ENCODE measurements at places on chromosomes 13 and 19.
A peak's percentile ranks its signal among the peaks of the same experiment; 100 is the strongest.

- no peak for DNase-seq
Measured at GRCh38 chr19:10984166-10984735, 23.4 kb downstream of the SMARCA4 start.

DNA sequence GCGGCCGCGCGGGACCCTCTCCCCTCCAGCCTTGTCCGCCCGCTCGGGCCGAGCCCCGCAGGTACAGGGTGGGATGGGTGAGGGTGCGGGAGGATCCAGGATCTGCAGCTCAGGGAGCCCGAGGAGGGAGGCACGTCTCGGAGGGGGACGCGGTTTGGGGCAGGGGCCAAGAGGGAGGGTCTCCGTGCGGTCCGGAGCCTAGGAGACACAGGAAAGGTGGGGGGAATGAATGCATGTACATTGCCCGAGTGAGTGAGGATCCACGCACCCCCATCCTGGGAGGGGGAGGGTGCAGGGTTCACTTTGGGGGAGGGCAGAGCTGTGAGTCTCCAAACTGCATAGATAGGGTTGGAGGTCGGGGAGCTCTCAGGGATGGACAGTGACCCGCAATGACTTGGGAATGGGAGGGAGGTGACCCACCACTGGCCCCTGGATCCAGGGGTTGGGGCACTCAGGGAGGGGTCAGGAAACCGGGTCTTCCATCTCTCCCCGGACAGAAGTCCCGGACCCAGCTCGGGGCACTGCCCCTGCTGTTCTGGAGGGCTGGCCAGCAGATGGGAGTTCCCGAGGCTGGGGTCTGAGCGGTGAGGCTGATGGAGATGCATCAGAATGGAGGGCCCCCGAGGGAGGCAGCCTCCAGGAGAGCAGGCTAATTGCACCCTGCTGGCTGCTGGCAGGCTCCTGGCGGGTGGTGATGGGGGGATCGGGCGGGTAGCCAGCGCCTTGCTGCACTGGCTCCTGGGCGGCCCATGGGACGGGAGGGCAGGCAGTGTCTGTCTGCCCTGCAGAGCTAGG lies 547 bp downstream of the KCNN1 start:
- DNase-seq = no peak

DNA sequence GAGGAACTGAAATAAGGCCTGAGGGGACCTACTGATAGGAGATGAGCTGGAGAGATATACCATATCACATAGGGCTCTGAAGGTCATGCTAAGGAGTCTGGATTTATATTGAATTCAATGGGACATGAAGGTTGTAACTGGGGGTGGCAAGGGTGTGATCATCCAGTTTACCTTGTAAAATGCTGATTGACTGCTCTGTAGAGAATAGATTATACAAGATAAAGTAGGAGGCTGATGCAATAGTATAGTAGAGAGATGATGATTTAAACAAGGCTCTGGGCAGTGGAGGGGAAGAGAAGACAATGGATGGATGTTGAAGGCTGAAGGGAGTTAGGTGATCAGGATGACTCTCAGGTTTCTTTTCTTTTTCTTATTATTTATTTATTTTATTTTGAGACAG lies 18.0 kb upstream of the PAN3 start:
- DNase-seq = no peak

DNA sequence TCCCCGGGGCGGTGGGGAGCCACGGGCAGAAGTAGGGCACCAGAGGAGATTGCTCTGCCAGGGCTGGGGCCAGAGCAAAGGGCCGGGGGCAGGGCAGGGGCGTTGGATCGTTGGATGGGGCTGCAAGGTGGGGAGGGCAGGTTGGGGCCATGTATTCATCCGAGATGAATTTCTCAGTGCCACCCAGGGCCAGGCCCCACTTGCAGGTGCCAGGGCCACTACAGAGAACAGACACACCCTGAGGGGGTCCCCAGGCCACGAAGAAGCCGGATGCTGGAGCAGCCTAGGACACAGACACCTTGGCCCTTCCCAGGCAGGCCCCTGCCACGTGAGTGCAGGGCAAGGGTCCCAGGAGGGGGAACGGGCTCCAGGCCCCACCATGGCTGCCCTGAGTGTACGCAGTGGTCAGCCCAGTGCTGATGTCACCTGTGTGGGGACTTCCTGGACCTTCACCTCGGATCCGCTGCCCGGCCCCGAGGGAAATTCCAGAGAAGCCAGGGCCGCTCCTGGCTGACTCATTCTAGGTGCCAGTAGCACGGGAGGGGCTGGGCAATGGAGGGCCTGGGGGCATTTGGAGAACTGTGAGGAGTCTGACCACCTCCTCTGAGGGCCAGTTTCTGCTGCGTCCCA lies 9.6 kb upstream of the SBNO2 start:
- DNase-seq = no peak

DNA sequence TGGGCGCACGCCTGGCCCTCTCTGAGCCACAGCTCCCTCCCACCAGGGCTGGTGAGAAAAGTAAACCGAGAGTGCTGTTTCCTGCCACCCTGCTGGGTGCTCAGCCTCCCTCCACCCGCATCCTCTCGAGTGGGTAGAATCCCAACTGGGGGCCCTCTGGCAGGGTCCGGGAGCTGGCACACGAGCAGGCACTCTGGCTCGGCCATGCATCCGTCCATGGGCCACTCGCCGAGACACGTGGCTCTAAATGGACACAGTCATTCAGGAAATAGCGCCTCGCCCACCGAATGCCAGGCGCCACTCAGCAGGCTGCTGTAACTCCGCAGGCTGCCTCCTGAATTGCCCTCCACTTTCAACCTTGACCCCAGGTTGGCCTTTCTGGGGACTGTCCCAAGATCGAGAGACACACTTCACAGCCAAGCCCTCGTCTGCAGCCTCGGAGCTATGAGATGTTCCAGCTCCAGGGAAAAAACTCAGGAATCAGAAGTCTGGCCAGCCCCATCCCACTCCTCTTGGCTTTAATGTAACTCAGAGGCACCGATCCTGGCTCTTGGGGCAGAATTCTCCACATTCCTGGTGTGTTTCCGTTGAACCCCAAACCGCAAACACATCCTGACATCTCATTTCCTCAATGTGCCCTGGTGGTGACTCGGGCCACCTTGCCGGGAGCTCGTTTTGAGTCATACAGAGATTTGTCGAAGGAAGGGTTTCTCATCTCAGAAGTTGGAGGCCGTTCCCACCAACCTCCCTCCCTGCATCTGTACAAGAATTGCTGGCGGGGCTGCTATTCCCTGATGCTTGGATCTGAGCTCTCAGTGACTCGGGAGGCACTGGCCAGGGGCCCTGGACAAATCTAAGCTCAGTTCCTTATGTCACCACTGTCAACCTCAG lies 14.1 kb downstream of the KLF2 start:
- DNase-seq = peak; percentile 95

DNA sequence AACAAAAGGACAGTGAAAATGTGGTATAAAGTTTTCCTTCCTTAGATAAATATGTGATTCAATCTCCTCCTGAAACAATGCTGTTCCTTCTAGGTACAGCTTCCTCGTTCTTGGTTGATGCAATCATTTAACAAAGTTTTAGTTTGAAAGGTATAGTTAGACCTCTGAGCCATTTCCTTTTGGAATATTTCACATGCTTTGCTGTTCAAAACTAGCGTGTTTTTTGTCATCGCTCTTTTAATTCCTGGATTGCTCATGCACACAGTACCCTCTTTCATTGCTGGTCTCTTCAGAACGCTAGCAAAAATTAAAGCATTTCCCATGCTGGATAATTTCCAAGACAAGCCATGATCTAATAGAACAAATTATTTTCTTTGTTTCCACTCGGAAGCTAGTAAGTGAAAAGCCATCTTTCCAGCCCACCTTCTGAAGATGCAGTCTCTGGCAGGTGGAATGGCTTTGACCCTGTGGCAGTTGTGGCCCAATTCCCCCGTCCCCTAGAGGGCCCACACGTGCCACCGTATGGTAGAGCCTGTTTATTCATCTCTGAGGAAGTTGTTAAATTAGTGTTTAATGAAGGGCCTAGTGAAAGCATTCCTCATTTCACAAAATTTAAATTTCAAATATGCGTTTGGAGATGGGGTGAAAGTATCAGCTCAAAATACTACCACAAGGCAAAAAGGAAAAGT lies 1040.6 kb upstream of the SLC10A2 start:
- no peak for DNase-seq

DNA sequence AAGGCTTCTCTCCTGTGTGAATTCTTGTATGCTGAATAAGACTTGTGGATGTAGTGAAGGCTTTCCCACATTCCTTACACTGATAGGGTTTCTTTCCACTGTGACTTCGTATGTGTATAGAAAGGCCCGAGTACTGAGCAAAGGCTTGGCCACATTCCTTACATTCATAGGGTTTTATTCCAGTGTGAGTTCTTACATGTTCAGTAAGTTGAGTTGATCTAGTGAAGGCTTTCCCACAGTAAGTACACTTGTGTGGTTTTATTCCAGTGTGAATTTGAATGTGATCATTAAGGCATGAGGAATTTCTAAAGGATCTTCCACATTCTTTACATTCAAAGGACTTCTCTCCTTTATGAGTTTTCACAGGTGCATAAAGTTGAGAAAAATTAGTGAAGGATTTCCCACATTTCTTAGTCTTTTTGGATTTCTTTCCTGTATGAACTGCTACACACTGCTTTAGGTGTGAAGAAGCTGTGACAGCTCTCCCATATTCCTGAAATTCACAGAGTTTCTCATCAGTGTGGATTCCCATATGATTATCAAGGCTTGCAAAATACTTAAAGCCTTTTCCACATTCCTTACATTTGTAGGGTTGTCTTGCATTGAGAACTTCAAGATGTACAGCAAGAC lies 10.4 kb downstream of the ZNF561 start:
- DNase-seq = no peak

DNA sequence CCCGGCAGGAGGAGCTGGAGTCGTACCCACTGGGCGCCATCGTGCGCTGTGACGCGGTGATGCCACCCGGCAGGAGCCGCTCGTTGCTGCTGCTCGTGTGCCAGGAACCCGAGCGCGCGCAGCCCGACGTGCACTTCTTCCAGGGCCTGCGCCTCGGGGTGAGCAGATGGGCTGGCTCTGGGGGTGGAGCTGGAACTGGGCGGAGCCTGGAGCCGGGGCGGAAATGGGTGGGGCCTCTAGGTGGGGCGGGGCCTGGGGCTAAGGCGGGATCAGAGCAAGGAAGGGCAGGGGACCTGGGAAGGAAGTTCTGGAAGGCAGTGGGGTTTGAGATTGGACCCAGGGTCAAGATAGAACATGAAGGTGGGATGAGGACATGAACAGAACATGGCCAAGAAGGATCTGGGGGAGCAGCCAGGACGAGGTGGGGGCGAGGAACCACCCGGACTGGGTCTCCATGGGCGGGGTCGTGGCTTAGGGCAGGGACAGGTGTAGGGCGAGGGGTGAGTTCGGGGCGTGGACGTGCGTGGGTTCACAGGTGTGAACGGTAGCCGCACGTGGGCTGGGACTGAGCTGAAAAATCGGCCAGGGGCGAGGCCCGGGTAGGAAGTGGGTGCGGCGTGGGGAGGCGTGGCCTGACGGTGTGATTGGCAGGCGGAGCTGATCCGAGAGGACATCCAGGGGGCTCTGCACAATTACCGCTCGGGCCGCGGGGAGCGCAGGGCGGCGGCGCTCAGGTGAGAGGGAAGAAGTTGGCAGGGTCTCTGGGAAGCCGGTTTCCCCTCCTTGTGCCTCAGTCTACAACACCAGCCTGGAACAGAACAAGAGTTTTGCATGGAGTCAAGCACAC lies 4.7 kb downstream of the EPS8L1 start:
- DNase-seq = peak; percentile 63

DNA sequence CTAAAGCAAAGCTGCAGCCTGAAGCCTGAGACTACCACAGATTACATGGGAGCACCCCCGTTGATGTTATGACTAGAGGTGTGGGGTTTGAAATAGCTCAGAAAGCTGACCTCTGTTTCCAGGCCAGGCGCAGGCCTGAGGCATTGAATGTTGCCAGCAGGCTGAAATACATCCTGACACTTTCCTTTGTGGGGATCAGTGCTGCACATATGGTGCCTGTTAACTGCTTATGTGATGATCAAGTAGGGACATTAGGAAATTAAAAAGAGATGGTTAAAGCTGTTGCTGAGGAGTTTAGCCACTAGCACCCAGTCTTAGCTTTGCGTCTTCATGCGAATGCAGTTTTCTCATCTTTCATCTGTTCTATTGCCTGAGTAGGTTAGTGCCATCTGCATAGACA lies 83.2 kb downstream of the CCNA1 start:
- no peak for DNase-seq

GRCh38 chr13:44191504-44192171 lies 182.0 kb upstream of the SERP2 start:
- DNase-seq = peak; percentile 77

GRCh38 chr13:110396476-110396875 lies 89.4 kb downstream of the COL4A2 start:
- no peak for DNase-seq
